ENCODE measurements at places on chromosomes 16 and 17.

- no peak for DNase-seq
Observed at GRCh38 chr17:57356719-57357391, 100.5 kb downstream of the MSI2 start.

GRCh38 chr17:32307658-32308057 is 34.3 kb downstream of the C17orf75 start:
- no peak for DNase-seq

- no peak for DNase-seq
Observed at GRCh38 chr17:77704048-77704815, 254.3 kb upstream of the TNRC6C start.

DNA sequence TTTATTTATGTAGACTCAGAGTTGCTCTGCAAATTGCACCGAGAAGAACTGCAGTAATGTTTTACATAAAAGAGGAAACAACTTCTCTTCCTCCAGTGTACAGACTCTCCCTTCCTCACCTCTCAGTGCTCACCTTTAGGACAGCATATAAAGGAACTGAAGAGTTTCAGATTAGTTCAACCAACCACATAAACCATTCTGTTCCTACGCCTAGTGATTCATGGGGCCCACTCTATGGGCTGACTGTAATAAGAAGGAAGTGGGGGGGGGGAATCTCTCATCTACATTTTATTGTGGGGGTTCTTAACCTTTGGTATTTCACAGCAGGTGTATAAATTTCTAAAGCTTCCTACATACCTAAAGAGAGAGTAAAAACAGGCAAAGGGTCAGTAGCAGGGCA is 18.3 kb downstream of the ZSWIM7 start:
- DNase-seq, result no peak

DNA sequence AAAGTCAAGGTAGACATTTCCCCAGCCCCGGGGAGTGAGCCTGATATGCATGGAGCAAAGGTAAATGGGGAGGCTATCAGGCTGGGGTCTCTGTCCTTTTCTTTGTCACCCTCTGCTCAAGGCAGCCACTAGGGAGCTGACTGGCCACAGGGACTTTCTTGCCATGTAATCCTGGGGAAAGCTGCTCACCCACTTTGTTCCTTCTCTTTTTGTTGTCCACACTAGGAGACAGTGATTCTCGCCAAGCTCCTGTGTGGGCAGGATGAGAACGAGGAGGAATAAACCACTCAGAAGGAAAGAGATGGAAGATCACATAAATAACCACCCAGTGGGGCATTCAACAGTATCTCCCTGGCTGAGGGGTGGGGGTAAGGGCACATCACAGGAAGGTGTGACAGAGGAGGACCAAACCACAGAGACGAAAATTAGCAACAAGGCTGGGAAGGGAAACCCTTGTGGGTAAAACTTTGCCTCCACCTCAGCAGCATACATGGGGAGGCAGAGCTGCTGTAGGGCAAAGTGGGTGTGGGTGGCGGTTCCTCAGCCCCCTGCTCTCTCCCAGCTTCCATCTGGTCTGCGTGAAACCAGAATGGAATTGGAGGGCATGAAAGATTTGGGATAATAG is 26.2 kb upstream of the CCL1 start:
- no peak for DNase-seq

DNA sequence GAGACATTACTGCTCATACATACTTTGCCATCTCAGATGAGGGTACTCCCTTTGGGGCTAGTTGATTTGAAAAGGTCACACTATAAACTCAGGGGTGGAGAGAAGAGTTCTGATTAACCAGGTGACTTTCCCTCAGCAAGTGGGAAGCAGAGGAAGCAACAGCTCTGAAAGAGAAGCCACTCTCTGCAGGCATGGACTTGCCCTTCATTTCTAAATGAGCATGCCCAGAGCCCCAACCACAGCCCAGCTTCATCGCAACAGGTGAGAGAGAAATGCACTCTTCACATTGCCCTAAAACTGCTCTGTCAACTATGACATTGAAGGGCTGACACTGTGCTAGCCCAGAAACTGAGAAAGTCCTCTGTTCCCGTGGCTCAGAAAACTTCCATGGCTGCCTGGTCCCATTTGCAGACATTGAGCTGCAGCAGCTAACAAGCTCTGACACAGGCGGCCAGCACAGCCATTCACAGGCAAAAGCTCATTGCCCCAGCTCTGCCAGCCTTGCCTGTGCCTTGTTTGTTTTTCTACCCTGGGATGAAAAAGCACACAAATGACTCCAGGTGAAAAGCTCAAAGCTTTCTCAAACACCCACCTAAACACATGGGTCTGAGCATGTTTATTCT is 419.8 kb upstream of the DYNLRB2 start:
- no peak for DNase-seq

- peak; percentile 18 for DNase-seq
Observed at GRCh38 chr17:75152922-75153779, 1.2 kb downstream of the JPT1 start.

- no peak for DNase-seq
Observed at GRCh38 chr17:1783271-1783670, 21.4 kb downstream of the SERPINF1 start.

DNA sequence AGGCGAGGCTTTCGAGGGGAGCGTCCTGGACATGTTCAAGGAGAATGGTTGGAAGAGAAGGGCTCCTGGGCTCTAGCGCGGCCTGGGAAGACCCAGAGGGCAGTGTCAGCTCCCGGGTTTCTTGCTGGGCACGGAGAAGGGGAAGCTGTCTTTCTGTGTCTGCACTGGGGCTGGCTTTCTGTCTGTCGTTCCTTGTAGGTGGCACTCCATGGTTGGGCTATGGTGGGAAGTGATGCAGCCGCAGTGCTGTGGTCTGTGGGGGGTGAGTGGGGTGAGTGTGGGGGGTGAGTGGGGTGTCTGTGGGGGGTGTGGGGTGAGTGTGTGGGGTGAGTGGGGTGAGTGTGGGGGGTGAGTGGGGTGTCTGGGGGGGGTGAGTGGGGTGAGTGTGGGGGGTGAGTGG is 13.7 kb downstream of the RNF213 start:
- DNase-seq, result no peak

GRCh38 chr17:55726440-55726839 is 3.8 kb upstream of the TMEM100 start:
- DNase-seq, result peak; percentile 91

DNA sequence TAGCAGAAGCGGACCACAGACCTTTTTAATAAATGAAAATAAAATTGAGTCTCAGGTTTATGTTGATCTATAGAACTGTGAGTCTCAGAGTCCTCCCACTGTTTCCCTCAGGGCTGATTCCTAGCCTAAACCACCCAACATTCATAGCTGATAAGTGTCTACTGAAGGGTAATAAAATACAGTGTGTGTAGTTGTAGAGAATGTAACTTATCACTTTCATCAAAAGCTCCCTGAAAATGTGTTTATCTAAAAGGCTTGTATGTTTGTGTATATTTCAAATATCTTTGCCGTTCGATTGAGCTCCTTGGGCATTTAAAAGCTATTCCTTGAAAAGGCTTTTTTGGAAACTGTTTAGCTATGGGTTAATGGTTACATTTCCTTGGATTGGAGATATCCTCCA is 740.3 kb upstream of the SOX9 start:
- no peak for DNase-seq

DNA sequence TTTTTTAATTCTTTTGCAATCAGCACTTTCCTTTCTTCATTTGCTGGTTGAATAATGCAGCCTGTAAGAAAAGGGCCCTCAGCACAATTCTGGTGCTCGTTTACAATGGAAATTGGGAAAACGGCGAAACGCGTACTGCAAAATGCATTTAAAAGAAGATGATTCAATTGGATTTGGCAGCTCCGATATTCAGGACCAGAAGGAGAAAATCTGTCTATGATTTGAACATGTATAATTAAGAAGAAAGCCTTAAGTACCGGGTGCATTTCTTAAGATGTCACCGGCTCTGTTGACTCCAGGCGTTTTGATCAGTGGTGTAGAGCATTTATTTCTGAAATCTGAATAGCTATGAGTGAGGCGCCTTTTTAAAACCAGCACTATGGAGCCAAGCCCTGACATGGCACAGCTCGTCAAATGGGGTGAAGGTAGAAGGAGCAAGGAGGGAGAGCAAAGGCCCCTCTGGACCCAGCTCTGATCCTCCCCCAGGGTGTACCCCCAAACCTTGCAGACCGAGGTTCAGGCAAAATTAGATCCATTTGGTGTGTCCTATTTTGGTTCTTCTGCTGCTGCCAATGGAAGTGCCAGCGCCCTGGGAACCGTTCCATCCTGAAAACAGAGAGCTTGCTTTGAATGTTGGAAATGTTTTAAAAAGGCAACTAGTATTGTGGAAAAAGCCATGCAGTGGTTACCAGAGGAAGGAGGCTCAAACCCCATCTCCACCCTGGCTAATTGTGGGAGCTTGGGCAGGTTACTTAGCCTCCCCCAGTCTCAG is 161.4 kb upstream of the RPL38 start:
- DNase-seq, result no peak

GRCh38 chr17:489758-490329 is 137.2 kb upstream of the RPH3AL start:
- DNase-seq, result peak; percentile 55

DNA sequence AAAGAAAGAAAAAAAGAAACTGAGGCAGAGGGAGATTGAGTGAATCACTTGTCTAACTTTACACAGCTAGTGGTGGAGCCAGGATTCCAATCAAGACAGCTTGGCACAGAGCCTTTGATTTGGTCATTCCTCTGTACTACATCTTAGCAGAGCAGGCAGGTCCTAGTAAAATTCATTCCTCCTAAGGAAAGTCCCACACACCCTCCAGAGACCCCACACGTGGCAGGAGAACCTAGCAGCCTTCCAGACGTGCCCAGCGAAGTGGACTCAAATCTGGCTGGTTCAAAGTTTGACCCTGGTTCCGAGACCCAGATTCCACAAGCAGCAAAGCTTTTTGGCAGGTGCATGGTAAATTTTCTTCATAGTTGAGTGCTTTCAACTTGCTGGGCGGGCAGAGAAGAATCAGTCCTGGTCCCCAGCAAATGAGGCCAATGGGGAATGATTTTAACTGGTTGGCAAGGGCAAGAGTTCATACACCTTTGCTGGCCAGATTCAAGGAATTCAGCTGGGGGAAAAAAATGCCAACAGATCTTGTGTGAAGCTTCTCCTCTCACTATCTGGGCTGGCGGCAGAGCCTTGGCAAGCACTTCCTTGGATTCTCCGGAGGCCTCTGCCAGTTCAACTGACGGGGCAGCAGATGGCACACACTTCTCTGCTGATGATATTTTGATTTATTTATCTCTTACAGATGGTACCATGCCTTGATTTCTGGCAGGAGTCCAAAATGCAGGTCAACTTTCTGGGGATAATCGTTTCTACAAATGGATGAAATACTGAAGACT is 82.4 kb downstream of the GSG1L start:
- DNase-seq, result no peak

GRCh38 chr16:79437764-79438751 is 162.5 kb downstream of the MAF start:
- no peak for DNase-seq

DNA sequence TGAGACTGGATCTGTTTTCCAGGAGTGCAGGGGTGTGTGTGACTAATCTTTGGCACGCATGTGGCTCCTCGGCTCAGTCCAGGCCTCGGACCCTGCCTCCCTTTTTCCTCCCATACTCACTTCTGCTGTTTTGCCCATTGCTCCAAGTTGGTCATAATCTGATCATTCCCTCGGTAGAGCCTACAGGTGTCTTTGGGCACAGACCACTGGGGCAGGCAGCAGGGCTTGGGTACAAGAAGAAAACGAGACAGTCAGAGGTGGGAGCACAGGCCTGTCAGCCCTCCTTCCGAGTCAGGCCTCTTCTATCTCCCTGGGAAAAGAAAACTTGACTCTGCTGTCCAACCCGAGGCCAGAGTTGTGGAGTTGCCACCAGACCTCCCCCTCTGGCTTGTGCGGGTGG is 29.8 kb downstream of the DHX38 start:
- DNase-seq, result no peak

Data from muscle of back (tissue), 13 donors.